ENCODE measurements at places on chromosomes 3 and 15.

GRCh38 chr15:70271422-70272088, 173.8 kb upstream of the TLE3 start:
- peak; percentile 96 for DNase-seq

GRCh38 chr15:66750609-66751008, 48.6 kb downstream of the SMAD6 start:
- DNase-seq = no peak

DNA sequence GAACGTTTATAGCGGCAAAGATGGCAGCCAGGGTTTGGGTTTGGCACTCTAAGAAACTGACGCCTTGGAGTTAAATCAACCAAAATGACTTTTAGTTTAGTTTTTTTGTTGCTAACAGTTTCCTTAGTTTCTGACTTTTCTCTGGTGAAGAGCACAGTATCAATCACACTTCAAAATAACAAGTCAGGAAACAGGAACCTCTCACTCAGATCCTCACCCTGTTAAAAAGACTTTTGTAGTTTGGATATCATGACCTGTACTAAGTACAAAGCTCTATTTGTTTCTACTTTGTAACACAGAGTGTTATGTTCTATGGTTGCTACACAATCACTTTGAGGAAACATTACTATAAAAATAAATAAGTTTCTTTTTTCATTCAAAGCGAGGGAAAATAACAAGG, 51.1 kb downstream of the ATP10A start:
- no peak for DNase-seq

DNA sequence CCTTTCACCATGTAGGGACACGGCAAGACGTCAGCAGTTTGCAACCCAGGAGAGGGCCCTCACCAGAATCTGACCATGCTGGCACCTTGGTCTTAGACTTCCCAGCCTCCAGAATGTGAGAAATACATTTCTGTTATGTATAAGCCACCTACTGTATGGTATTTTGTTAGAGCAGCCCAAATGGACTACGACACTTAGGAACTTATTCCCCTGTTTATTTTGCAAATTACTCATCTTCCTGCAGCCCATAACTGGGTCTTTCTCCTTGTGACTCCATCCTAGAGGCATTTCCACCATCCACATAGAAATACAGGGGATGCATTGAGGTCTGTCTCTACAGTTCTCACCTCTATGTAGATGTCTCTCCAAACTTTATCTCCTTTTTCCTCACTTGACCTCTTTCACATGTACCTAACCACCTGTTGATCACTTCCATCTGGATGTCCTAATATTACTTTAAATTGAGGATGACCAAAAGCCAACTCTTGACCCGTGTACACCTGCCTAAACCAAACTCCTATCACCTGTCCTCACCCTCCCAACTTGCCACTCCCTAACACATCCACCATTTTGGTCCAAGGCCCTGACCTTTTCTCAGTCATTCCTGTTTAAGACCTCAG, 406.0 kb upstream of the WNT5A start:
- DNase-seq = peak; percentile 55

- DNase-seq = no peak
Measured at GRCh38 chr3:177358977-177359592, 161.8 kb upstream of the TBL1XR1 start.

DNA sequence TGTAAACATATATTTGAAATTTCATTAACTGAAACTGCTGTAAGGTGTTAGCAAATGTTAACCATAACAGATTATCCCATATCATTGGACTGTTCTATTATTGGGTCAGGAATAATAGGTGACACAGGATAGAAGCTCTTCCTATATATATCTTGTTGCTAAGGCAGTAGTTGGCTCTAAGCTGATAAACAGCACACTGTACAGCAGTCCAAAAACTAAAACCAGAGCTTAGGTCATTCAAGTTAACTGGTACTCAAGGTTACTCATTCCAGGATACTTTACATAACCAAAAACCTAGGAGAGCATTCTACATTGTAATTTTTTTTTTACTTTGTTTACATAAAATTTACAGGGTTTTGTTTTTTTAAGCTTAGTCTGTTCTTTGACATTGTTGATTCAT, 8.9 kb downstream of the DNAJC19 start:
- DNase-seq = no peak

DNA sequence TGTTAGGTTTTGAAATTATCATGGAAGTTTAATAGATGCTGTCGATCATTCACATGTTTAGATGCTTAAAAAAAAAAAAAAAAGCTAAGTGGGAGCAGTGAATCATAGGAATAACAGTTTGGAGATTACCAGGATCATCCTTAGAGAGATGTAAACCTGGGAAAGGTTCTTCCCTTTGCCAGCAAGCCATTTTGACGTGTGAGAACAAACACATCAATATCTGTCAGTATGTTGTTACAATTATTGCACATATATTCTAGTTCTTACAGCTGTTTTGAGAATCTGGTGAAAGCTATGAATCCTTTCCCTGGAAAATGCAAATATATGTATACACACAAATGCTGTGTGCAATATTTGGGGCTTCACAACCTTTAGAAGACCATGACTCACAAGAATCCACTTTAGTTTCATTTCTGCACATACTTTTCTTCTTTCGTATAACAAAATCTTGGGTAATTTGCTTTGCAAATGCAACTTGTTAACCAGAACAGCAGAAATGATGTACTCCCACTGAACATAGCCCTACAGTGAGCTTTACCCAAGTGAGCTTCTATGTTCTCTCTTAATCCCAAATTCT, 12.0 kb downstream of the NFKBIZ start:
- no peak for DNase-seq

GRCh38 chr3:173690542-173691180, 293.1 kb downstream of the NLGN1 start:
- peak; percentile 37 for DNase-seq

GRCh38 chr3:29164825-29165224, 116.0 kb upstream of the RBMS3 start:
- DNase-seq = no peak

GRCh38 chr3:161914703-161915417, 418.3 kb downstream of the OTOL1 start:
- DNase-seq = peak; percentile 84

DNA sequence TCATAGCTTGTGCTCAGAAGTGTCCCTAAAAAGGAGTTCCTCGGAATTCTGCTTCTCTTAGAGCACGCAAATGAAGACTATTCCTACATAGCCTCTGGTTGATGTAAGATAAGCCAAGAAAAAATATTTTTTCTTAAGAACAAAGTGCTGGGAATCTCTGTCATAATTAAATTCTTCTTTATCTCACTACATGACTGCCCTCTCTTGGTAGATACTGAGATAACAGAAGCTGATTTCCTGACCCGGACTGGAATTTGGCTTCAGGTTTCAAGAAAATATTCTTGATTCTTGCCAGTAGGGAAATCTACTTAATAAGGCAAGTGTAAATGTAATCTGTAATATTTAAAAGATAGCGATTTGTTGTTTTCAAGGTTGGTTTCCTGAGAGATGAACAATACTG, 31.3 kb upstream of the SETMAR start:
- DNase-seq = peak; percentile 27
